Activated T-helper 17 cell treated with anti-CD3 and anti-CD28 coated beads, Interleukin-2, amount 50 U/mL, for 72 hours (primary cell): ENCODE measurements at places on chromosomes 12 and 14. TPM values are rescaled to one million over a fixed set of nuclear protein-coding genes. Genes with fewer than 3 reads are reported as not detected.

DNA sequence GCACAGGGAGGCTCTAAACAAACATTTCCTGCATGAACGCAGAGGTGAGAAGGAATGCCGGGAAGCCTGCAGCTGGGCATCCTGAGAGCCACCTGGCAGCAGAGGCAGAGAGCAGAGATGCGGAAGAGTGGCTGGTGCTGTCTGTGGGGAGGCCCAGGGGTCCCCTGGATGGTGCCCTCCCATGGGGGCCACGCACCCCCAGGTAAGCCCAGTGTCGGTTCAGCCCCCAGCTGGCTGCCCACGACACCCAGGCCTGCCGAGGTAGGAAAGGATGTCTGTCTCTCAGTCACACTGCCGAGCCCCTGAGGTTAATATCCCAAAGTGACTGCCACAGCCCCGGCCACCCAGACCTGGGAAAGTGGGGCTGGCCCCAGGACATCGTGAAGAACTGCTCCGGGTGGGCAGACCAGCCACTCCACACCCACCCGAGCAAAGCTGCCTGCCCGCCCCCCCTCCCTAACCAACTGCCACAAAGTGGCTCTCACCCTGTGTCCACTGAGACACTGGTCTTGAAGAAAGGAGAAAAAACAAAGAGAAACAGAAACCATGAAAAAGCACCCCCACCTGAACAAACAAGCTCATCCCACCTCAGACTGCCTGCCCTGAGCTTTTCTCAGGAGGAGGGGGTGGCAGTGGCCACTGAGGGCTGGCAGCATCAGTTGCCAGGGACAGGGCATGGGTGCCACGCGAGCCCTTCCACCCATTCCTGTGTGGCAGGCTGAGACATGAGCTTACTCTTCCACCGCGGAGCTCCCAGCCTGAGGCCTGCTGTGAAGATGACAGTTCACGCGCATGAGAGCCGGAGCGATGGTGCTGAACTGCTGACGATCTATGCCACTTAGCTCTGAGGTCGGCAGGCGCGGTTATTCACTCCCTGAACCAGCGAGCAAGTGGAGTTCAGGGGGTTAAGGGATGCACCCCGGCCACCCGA is 40.8 kb downstream of the CCDC88C start:
- no peak for ATAC-seq

GRCh38 chr14:36617824-36618223 is 35.4 kb upstream of the NKX2-8 start:
- no peak for ATAC-seq

Gene KRT2
- not detected for total RNA-seq

Gene KLRC1
- total RNA-seq: not detected

Gene CYP27B1
- total RNA-seq: 14.7 TPM
